ENCODE measurements at places on chromosomes 12 and 14. TPM values are rescaled to one million over a fixed set of nuclear protein-coding genes. Genes with fewer than 3 reads are reported as not detected.
A peak's percentile ranks its signal among the peaks of the same experiment; 100 is the strongest.

The CLEC2A gene
- total RNA-seq, result not detected

The C12orf50 gene
- not detected for total RNA-seq

The RDH12 gene
- total RNA-seq, result not detected

The PTPRO gene
- total RNA-seq, result 1.3 TPM

The CYP46A1 gene
- total RNA-seq, result 2.6 TPM

The SPTLC2 gene
- total RNA-seq, result 47.2 TPM

The KCNMB4 gene
- total RNA-seq, result 1.5 TPM

The SLC25A21 gene
- total RNA-seq, result 0.66 TPM

The ZC3H10 gene
- total RNA-seq, result 4.7 TPM

The REP15 gene
- 0.64 TPM for total RNA-seq

DNA sequence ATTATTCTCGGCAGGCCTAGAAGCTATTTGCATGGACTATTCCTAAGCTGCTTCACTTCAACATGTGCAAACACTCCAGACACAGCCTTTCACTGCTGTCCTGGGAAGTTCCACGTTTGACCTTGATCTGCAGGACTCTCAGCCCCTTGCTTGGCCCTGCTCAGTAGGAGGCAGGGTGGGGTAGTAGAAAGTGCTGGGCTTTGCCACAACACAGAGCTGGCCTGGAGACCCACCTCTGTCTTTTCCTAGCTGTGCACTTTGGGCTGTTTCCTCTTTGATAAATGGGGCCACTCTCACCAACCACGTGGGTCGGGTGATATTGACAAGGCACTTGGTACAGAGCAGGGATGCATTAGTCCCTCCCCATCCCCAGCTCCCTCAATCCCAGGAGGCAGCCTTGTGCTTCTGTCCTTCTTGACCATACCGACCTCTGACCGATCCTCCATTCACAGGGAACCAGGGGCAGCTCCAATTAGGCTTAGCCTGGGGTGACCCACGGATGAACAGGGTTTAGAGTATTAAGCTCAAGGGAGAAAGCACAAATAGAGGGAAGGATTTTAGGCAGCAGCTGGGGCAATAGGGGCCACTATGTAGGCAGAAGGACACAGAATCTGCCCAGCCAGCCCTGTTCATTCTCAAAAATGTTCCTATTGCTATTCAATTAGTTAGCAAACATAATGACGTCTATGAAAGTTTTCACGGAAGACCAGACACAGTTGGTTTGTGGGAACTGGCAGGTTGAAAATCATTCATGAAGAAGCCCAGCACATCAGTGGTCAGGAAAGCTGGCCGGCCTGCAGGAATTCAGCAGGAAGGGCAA lies 63.3 kb downstream of the SYNE3 start:
- DNase-seq, result no peak

- DNase-seq, result no peak
Observed at GRCh38 chr12:47768323-47768811, 4.7 kb upstream of the SLC48A1 start.

GRCh38 chr14:77120771-77121743 lies 20.5 kb downstream of the ZDHHC22 start:
- no peak for DNase-seq

- DNase-seq, result no peak
Observed at GRCh38 chr12:88630561-88630960, 50.3 kb upstream of the KITLG start.

DNA sequence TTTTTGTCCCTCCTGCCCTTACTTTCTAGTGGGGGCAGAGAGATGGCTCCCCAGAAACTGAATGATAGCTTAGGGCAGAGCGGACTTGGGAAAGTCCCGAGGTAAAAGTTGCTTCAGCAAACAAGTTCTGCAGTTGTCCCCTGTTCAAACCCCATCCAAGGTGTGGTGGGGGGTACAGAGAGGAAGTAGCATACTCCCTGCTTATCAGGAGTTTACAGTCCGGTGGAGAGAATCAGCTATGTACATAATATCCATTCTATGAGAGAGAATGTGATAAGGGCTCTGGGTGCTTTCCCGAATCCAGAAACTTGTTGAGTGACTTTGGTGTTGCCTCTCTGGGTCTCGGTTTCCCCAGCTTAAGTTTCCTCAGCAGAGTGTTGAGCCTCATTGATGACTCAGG lies 40.4 kb upstream of the VRK1 start:
- DNase-seq, result no peak

- DNase-seq, result no peak
Observed at GRCh38 chr12:73547421-73547820, 990.2 kb upstream of the ATXN7L3B start.

GRCh38 chr14:103030741-103031565 lies 26.4 kb downstream of the CDC42BPB start:
- no peak for DNase-seq

DNA sequence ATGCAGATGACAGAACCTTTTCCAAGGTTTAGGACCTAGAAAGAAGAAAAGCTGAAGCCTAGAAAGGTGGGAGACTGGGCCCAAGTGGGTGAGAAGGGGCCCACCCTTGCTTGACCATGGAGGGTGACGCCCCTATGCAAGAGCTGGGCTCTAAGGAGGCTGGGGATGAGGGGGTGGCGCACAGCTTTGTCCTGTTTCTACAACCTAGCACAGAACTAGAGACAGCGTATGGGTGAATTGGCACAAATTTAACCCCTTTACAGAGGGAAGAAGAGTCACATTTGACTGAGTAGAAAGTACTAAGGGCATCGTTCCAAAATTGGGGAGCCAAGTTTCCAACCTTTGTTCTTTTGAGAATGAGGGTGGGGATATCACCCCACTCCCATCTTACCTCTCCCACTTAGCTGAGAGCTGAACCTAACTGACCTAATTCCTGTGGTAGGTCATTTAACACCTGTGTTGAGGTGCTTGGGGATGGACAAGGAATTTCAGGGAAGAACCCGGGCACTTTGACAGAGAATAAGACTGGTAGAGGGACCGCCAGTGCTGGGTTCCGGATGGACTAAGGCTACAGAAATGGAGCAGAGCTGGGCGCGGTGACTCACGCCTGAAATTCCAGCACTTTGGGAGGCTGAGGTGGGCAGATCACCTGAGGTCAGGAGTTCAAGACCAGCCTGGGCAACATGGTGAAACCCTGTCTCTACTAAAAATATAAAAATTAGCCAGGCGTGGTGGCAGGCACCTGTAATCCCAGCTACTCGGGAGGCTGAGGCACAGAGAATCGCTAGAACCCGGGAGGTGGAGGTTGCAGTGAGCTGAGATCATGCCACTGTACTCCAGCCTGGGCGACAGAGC lies 5.2 kb downstream of the NFKBIA start:
- DNase-seq, result no peak

GRCh38 chr14:71765505-71765904 lies 166.7 kb upstream of the RGS6 start:
- DNase-seq, result no peak

DNA sequence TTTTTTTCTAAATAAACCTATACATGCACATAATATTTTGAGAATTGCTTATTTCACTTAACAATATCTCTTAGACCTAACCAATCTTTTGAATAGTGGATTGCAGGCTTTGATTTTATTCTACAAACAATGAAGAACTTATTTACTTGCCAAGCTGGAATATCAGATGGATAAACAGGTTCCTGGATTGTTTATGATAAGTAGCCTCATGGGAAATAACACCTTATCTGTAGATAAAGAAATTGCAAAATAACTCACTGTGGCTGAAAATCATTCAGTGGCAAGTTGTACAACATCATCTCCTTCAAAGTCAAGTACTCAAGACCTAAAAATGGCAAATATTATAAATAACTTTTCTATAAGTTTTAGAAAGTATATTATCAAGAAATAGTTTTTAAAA lies 335.4 kb upstream of the ATP2B1 start:
- no peak for DNase-seq

DNA sequence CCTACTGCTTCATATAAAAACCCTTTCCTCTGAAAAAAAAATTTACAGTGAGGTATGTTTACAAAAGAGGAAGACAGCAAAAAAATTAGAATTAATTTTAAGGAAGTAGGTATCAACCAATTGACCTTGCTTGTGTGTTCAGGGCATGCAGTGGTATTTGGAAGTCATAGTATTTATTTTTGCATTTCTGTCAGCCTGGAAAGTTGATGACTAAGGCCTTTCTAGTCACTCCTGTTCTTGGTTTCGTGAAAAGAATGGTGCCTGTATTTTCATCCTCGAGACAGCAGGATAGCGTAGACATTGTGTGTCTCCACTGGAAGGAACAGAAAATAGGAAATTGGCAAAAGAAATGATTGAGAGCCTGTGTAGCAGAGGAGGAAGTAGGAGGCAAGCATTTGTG lies 24.5 kb downstream of the SLC16A7 start:
- no peak for DNase-seq

DNA sequence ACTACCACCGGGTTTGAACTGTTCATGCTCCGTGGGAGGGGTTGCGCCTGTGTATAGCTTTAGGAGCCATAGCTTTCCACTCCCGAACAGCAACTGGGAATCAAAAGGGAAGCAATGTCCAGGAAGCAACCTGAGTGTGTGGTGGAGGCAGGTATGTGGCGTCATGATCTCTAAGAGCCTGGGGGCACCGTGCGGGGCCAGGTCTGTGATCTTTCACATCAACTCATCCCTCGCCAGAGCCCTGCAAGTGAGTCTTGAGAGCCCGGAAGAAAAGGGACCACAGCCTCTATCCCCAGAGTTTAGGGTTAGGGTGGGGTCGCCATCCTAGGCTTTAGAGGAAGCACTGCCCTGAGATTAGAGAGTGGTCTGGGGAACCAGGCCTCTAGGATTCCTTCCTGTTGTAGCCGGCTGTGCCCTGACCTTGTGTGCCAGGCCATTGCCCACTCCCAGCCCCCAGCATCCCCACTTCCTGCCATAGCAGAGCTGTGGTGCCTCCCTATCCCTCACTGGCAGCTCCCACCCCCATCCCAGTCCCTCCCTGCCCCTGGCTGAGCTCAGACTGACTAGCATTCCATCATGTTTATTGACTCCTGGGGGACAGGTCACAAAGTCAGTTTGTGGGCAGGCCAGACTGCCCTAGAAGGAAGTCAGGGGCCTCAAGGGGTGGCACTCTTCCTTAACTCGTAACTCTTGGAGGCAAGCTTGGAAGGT lies 745 bp upstream of the ADCY4 start:
- no peak for DNase-seq

- DNase-seq, result no peak
Observed at GRCh38 chr12:2640281-2640680, 154.5 kb upstream of the FKBP4 start.

DNA sequence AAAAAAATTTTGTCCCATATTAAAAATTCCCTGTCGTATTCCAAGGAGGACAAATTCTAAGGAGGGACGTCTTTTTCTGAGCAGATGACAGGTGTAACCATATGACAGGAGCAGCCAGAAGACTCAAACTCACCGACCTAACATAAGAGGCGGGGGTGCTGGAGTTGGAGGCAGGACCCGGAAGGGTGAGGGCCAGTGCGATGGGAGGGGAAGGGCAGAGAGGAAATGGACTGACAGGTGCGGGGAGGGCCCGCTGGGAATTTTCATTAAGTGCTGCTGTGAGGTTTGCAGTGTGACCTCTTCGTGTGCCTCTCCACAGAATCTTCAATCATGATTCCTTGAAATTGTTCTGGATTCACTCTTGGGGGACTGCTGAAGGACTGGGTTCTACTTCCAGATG lies 189.4 kb downstream of the NTF3 start:
- DNase-seq, result no peak

DNA sequence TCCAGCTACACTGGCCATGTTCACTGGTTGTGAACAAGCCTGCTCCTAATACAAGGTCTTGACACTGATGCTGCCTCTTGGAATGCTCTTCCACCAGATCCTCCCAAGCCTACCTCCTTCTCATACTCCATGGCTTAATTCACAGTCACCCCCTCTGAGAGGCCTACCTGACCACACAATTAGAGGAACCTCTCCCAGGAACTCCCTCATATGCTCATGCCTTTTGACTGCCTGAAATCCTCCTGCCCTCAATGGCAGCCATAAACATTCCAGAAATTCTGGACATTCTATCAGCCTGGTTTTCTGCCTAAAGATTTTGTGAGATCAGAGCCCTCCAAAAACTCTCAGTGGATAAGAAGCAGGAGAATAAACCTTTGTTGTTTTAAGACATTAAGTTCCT lies 340.2 kb downstream of the C12orf75 start:
- no peak for DNase-seq

- DNase-seq, result peak; percentile 26
Observed at GRCh38 chr14:70073924-70074566, 114.7 kb downstream of the SLC8A3 start.

DNA sequence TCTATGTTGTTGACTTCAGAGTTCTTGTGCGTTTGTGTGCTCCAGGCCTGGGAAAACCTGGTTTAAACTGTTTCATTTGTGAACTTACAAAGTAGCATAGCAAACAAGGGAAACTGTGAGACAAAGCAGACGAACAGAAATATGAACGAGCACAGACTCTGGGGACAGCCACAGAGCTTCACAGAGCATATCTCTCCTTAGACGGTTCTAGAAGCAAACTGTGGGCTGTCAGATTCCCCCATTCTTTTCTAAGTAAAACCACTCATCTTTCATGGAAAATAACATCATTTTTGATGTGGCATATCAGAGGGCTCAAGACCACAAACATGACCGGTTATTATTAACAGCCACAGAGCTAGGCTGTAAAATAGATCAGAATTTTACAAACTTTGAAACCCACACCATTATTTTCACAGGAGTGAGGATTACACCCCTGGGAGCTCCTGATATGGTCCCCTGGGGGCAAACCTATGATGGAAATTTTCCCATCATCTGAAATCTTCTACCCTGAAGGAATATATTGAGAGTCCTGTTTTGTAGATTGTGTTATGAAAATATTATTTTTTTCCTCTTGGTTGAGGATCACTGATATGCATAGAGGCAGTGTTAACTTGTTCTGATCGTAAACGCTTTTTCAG lies 102.0 kb downstream of the ADGRD1 start:
- DNase-seq, result no peak

- DNase-seq, result no peak
Observed at GRCh38 chr14:80494769-80495168, 283.5 kb upstream of the DIO2 start.

DNA sequence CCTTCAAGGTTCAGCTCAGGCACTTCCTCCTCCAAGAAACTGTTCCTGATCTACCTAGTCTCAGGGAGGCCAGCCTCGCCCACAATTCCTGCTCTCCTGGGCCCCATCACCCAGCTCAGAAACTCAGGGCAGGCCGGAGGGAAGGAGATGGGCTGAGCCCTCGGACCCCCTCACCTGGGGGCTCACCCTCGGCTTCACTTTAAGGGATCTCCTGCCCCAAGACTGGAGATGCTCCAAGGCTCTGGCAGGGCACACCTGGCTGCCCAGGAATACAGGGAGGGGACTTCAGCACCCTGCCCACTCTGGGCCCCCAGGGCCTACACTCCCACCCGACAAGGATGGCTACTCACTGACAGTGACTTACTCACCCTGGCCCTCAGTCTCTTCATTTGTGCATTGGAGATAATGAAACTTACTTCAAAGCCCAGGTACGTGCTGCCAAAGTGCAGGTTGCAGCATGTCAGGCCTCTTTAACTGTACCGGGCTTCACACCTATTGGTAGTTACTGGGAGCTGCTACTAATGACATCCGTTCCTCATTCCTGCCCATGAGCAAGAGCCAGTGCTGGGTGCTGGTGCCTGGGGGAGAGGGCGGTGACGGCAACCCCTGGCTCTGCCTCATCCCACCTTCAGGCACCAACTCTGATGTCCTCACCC lies 21.0 kb upstream of the PPP1R13B start:
- no peak for DNase-seq

DNA sequence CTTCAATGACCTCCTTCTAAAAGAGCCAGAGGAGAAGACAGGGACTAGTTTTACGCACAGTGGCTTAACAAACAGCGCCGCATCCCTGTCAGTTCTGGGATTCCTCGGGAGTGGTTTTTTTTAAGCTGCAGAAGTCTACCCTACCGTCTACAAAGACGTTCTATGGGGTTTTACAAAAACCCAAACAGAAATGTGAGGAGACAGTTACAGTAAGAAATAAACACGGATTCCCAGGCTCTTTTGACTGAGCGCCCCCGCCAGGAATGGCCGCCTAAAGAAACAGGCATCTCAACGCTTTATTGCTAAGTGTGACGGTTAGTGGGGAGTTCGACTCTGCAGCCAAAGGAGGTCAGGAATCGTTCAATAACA lies 484 bp downstream of the ALKBH1 start:
- no peak for DNase-seq

Data from breast epithelium (tissue), 4 donors.